NT2/D1 (cell line): ENCODE measurements at places on chromosomes 12 and 14.

- no peak for DNase-seq
Measured at GRCh38 chr12:6274231-6275221, 36.0 kb upstream of the PLEKHG6 start.

DNA sequence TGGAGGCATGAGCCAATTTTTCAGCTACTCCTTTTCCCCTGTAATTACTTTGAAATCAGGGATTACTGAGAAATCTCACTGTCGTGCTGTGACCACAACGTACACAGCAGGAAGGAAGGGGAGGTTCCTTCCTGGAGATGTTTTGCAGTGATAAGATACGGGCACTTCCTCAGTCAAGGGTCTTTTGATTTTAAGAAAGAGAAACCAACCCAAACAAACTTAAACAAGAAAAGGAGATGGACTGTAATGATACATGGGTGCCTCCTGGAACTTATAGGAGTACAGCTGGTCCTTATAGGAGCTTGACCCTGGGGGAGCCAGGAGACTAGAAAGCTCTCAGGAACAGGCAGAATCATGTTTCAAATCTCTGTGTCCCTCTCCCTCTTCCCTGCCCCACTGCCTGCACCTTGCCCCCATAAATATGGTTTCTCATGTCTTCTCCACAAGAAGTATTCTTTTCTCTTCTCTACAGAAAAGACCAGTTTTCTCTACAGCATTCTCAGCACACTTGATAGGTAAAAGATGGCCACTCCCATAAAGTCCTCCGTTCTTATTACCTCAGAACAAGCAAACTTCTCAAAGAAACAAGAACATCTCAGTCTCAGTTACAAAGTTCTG is 281.1 kb upstream of the AMIGO2 start:
- DNase-seq, result no peak

DNA sequence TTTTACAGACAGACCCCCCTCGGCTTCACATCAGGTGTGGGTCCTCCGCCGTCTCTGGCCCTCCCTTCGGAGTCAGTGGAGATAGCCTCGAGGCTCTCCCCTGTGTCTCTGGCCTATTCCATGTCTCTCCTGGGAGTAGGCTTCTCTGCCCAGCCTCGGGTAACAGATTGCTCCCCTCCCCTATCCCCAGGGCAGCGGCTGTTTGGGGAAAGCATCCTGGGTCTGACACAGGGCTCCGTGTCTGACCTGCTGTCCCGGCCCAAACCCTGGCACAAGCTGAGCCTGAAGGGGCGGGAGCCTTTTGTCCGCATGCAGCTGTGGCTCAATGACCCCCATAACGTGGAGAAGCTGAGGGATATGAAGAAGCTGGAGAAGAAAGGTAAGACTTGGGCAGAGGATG is 30.8 kb downstream of the PHETA1 start:
- DNase-seq, result no peak

DNA sequence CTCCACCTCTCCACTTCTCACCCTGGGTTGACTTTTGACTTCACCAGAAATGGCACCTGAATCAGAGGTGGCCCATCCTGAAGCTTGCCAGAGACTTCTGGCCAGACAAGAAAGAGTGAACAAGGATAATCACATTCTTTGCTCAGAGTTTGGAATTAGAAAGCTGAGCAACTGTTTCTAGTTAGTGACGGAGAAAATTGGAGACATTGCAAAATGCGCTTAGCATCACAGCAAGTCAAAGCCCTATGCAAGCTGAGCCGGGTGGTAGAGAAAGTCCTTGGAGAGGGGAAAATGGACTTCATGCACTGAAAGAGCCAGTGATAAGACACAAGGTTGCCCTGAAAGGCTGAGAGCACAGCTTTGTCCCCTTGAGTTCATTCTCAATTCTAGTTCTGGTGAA is 161.8 kb downstream of the PAH start:
- DNase-seq, result no peak

DNA sequence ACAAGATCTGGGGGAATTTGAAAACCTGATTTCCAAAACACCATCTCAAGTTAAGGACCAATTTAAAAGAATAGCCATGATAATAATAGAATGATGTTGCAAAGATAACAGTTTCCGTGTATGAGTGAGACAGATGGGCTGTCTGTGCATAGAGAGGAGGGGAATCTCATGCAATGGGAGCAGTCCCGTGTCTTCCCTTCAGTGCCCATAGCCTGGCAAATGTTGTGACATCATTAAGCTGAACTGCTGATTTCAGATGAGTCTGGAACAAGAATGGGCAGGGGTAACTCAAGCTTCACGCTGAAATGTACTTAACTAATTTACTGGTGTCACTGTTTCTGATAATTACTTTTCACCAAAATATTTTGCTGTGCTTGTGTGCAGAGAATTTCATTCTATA is 454.0 kb downstream of the FOXG1 start:
- DNase-seq, result no peak

DNA sequence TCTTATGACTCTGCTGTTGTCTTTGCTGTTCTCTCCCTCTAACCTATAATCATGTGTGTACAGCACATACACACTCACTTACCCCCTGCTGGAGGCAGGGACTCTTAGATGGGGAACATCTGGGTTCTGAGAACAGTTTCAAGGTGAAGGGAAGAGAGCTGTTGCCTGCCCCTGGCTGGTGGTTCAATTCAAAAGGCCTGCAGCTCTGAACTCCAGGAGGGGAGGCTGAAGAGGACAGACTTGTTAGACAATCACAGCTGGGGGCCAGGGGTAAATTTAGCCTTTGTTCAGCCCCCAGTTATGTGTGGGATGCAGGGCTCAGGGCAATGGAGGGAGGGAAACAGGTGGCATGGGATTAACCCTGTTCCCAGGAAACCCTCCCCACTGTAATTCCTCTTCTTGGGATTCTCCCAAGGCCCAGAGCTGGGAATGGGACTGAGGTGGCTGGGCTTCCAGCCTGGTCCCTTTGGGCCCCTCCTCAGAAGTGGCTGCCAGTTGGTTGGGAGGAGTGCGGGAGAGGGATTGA is 1.9 kb downstream of the MYL6B start:
- DNase-seq, result no peak

GRCh38 chr12:121133838-121134237 is 1.2 kb downstream of the P2RX7 start:
- no peak for DNase-seq

- DNase-seq, result no peak
Measured at GRCh38 chr12:7015555-7016370, 2.5 kb downstream of the LPCAT3 start.

- DNase-seq, result no peak
Measured at GRCh38 chr14:52067873-52068614, 815 bp downstream of the NID2 start.

GRCh38 chr12:96321941-96322340 is 78.3 kb downstream of the CDK17 start:
- DNase-seq, result no peak

- DNase-seq, result no peak
Measured at GRCh38 chr12:50279501-50279900, 3.8 kb downstream of the LIMA1 start.

GRCh38 chr14:58824106-58824505 is 186.3 kb downstream of the DACT1 start:
- DNase-seq, result no peak

GRCh38 chr14:90756755-90757345 is 59.4 kb downstream of the TTC7B start:
- peak; percentile 3 for DNase-seq

- no peak for DNase-seq
Measured at GRCh38 chr12:95258803-95259202, 41.2 kb downstream of the VEZT start.

DNA sequence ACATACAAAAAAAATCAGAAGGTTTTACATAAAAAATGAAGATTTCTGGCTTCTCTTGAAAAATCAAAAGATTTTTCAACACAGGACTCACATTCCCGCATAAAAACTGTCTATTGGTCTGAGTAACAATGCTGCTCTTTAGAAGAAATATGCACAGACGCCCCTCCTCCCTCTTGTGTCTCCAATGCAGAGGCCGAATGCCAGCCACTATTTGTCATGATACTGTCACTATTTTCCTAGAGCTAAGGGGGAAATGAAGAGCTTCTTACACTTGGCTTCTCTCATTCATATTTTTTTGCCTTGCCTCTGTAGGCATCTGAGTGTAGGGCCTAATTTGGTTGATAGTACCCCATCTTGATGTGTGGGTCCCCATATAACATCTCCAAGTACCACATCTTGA is 98.0 kb downstream of the BBS10 start:
- DNase-seq, result no peak

DNA sequence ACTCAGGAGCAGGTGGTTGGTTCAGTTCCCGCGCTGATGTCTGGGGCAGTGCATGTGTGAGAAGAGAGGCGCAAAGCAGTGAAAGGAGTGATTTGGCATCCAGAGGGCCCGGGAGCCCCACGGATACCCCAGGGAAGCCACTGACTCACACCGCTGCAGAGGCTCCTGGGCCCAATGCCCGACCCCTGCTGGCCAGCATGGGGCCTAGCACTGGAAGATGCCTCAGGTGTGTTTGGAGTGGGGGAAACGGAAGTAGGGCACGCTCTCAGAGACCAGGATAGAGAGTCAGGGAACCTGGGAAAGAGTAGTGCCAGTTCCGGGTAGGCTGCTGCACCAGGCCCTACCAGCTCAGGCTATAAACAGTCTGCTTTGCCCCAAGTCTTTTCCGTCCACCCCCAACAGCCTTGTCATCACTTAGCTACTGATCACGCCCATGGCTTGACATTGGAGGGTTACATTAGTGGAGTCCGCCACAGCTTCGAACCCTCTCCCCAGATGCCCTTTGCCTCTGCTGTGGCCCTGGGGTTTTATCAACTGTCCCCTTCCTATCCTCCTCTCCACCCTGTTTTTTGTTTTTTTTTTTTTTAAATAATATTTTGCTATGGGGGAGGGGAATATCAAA is 9.5 kb upstream of the CSAD start:
- no peak for DNase-seq
